ENCODE measurements at places on chromosomes 1 and 21.
A peak's percentile ranks its signal among the peaks of the same experiment; 100 is the strongest.

DNA sequence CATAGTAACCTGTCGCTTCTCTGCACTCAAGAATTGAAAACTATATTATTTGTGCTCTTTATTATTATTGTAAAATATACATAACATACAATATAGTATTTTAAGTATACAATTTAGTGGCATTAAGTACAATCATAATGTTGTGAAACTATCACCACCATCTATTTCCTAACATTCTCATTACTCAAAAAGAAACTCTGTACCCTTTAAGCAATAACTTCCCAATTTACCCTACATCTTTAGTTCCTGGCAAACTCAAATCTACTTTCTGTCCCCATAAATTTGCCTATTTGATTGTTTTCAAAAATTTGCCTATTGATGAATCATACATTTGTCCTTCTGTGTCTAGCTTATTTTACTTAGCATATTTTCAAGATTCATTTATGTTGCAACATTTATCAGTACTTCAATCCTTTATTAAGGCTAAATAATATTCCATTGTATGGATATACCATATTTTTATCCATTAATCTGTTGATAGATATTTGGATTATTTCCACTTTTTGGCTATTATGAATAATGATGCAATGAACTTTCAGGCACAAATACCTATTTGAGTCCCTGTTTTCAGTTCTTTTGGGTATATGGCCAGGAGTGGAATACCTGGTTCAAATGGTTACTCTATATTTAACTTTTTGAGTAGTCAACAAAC, 99.6 kb upstream of the DMRTA2 start:
- DNase-seq, result no peak

- DNase-seq, result no peak
Observed at GRCh38 chr1:224435318-224435763, 744 bp upstream of the WDR26 start.

DNA sequence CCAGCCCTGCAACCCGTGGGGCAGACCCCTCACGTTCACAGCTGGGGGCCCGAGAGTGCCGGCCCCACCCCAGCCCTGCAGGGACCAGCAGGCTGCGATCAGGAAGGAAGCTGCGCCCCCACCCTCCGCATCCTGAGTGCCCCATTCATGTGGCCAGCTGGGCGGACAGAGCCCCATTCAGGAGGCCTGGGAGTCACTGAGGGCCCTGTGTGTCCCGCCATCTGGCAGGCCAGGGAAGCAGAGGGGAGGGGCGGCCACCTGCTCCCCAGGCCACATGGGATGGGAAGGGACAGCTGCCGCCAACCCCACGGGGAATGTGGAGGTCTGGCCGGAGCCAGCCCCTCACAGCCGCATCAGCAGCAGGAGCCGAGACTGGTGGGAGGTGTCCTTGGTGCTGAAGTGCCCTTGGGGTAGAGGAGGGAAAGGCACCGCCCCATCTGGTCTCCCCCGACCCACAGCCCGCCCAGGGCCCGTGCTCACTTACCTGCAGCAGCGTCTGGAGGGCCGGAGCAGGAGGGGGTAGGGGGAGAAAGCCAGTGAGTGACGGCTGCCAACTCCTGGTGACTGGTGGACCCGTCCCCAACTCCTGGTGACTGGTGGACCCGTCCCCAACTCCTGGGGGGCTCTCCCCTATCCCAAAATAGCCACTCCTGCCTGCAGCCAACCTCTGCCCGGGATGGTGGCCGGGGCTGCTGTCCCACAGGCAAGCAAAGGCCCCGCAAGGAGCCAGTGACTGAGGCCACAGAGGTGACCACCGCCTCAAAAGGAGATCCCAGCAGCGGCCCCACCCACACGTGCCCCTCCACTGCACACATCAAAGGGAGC, 8.7 kb downstream of the ACAP3 start:
- no peak for DNase-seq

DNA sequence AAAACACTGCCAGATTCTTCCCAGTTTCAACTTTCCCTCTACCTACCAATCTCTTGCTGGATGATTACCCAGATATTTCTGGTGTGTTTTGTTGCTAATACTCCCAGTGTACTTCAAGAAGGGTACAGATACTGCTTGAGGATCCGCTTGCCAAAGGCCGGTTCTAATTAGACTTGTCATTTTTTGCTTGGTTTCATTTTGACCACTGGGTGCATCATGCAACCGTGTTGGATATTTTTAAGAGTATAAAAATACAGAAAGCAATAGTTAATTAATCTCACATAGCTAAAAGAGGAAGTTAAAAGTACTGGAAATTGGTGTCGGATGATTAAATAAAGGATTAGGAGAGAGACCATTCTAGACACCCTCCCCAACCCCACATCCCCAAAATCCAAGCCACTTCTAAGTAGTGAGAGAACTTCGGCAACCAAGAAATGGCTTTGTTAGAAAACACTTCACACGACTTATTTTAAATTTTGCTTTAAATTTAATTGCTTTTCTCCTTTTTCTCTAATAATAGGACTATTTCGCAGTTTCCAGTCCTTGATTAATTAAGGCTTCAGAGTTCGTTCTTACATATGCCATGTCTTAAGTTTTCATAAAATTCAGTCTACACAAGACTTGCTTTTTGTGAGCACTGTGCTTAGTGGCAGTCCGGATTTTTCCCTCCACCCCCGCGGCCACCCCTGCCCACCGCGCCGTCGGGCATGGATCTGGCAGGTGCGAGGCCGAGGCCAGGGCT, 2.5 kb upstream of the CDKN2C start:
- DNase-seq, result peak; percentile 9

DNA sequence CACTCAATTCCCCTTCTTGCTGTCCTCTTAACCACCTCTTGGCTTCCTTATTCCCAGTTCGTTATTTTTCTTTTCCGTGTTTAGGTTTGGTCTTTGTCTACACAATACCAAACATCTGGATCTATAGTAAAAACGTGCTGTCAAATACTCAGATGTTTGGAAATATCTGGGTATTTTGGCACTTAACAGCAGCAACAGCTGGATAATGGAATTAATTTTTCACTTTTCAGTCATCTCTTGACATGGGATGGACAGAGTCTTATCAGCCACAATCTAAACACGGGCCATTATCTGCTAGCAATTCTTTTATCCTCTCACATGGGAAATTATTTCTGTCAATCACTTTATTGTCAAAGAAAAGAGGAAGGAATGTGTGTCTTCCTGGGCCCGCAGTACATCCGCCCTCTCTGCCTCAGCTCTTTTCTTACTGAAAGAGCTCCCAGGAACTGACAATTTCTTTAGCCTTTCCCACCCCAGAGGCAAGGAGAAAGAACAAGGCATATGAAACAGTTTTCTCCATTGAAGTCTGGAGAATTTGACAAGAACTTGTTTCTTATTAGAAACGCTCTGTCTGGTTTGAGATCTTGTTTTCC, 13.4 kb downstream of the NHLH2 start:
- DNase-seq, result no peak

GRCh38 chr1:4176841-4177240, 276.8 kb upstream of the C1orf174 start:
- DNase-seq, result no peak

DNA sequence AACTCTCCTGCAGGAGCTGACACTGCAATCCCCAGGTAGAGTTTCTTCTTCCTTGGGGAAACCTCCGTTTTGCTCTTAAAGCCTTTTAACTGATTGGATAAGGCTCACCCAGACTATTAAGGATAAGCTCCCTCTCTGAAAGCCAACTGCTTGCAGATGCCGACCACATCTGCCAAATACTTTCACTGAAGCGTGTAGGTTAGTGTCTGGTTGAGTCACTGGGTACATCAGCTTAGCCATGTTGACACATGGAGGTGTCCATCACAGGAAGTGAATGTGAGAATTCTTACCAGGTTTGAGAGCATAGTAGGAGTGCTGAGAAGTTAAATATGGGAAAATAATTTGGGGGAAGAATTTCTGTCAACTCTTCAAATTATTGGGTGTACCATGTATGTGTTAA, 202.0 kb downstream of the AJAP1 start:
- DNase-seq, result no peak

DNA sequence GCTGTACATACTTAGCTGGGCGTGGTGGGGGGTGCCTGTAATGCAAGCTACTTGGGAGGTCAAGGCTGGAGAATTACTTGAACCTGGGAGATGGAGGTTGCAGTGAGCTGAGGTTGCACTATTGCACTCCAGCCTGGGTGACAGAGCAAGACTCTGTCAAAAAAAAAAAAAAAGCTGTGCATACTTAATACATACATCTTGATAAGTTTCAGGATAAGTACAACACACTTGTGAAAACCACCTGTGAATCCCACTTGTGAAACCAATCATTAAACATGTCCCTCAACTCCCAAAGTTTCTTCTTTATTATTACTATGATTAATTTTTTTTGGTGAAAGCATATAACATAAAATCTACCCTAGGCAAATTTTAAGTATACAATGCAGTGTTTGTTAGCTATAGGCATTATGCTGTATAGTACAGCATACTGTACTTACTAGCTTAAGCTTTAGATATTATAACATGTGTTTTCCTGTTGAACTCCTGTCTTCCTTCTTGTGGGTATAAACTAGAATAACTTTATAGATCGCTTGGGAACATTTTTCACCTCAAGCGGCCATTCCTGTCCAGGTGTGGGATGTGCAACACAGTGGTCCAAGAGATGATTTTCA, 41.4 kb downstream of the DISC1 start:
- no peak for DNase-seq

DNA sequence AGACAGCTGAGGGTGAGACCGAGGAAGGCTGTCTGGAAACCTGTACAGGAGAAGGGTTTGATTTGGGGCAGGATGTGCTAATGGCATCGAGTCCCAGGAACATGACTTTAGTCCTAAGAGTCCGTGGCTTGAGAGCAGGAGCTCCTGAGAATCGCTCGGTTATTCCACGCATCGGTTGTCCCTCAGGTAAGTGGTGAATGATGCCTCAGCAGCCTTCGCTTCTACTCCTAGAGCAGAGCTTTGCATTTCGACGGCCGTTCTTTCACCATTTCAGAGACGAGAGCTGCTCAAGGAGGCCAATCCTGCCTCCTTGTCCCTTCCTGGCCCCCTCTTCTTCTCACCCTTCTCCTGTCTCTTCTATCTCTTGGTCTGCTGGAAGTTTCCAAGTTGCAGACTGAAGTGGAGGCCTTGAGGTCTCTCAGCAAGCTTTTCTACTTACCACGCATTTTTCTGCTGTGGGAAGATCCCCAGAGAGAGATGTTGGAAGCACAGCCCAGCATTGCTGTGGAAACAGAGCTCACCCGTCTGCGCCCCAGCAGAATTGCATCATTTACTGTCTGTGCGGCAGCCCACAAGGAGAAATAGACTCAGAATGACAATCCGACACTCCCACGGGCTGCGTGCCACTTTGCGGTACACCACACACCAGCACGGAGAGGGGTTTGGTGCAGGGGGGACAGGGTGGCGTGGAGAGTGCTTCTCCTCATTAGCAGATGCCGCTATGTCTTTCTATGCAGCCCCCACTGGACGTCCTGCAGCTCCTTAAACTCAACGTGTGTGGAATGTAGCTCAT, 270.7 kb upstream of the C1orf174 start:
- no peak for DNase-seq

DNA sequence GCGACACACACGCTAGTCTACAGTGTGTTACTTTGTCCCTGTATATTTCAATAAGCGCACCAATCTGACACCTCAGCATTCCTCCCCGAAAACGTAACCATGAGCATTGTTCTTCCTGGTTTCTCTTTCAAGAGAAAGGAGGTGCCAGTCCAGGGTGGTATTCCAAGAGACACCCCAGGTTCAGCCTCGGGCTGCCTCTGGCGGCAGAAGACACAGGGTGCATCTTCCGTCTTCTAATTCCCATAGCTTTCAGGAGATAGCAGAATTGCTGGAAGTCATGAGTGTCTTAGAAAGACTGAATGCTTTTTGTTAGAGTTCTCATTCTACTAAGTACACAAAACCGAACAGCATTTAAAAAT, 15.9 kb upstream of the RGS8 start:
- DNase-seq, result no peak

- DNase-seq, result no peak
Observed at GRCh38 chr1:200724064-200724463, 14.6 kb upstream of the CAMSAP2 start.

DNA sequence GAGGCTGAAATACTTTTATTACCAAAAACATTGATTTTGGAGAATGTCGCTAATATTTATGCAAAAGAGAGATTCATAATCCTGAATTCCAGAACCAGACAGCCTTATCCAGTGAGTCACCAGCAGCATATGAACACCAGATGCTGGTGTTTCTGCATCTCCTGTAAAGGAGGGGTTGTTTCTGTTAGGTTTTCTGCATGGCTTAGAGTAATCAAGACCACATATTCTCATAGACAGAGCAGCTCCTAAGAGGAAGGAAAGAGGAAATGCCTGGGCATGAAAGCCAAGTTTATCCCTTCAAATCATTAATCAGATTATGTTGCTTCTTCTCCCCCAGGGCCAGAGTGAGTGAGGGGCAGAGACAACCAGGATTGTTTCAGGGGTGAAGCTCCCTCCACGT, 86.2 kb downstream of the NGF start:
- no peak for DNase-seq

GRCh38 chr1:147890177-147890790, 12.3 kb upstream of the GJA8 start:
- peak; percentile 50 for DNase-seq

DNA sequence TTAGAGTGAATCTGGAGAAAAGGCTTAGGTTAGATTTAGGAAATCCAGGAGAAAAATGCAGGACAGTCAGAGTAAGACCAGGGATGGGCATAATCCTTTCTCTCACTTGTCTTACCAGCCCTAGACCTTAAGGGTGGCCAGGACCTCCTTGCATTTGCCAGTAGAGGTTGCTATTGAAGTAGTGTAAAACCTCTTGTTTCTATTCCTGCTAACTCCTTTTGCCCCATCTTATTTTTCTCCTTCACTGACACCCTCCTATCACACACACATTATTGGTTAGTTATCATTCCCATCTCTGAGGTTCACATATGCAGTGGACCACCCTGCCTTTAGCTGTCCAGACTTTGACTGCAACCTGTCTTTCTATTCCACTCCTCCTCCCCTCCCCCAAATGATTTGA, 75.0 kb upstream of the MACF1 start:
- no peak for DNase-seq

DNA sequence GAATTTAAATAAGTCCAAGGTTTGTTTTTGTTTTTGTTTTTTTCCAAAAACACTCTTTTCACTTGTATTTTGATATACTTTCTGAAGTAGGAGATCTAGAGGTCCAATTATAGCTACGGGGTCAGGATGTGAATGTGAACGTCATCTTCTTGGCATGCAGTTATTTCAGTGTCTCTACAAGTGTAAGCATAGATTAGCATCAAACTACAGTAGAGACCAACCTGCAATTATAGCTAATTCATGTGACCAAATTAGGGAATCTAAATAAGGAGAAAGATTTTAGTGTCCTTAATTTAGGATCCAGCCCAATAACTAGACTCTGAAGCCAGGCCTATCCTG, 107.3 kb upstream of the PALMD start:
- no peak for DNase-seq

DNA sequence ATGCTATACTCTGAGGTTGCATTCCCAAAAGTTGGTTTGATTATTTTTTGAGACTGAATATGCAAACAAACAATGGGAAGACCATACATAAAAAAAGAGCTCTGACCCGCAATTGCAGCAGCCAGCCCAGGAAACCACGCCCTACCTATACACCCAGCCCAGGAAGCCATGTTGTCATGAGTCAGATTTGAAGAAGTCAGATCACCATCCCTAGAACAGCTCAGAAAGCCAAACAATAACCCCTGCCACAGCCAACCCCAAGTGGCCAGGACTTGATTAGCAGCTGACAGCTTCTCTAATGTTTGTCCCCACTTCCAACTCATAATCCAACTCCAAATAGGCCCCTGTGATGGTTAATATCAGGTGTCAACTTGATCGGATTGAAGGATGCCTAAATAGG, 621.9 kb downstream of the NPHP4 start:
- DNase-seq, result no peak

- peak; percentile 41 for DNase-seq
Observed at GRCh38 chr1:168234846-168235547, 9.2 kb downstream of the SFT2D2 start.

GRCh38 chr1:12055259-12055658, 7.8 kb upstream of the TNFRSF8 start:
- no peak for DNase-seq

Data from HuH-7.5 (cell line).